ENCODE measurements at places on chromosomes 7 and 10.

GRCh38 chr7:100763556-100764140, 30.3 kb downstream of the ZAN start:
- DNase-seq = no peak

DNA sequence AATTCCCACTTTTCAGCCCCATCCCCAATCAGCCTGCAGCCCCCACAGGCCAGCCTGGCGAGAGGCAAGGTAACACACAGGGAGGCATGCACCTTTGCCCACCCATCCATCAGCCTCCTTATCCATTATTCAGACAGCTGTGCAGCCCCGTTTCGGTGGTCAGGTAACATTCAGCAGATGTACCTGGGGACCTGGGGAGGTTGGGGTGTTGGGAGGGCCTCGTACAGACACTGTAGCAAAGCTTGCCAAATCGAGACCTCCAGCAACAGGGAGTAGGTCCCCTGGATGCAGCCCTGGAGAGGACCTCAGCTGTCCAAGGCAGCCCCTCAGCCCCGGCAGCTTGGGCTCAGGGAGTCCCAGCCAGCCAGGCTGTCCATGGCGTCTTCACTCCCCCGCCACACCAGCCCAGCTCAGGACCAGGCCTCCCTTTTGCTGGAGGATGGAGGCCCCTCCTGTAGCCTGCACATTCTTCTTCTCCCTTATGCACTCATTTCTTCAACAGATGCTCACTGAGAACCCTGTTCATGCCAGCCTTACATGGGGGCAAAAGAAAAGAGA, 8.5 kb upstream of the DRGX start:
- DNase-seq = no peak

DNA sequence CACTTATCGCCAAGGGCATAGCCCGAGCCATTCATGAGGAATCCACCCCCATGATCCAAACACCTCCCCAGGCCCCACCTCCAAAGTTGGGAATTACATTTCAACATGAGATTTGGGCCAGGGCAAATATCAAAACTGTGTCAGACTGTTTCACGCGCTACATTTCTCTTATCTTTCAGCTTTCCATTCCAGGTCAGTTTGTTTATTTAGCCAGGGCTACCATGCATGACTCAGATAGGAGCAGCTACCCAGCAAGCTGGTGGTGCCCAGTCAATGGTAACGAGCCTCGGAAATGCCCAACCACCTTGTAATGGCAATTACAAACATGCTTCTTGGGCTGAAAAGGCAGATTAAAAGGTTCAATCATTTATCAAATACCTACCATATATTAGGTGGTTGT, 43.6 kb upstream of the BAMBI start:
- no peak for DNase-seq

DNA sequence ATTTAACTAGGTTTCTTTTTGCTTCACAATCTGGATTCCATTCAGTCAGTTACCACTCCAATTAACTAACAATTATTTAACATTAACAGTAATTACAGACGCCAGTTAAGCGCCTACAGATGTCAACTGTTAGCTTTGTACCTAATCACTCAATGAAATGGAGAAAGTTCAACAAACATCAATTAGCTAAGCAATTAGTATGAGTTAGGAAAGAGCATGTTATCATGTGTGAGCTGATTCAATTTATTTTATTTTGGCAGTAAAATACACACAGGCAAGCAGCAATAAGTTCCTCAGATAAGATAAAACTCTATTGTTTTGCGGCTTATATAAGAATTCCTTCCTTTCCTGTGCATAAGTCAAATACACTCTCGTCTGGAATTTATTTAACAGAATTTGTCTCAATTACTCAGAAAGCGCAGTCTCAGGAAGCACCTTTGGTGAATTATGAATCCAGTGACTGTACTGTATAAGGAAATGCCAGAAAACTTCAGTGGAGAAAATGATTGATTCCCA, 427.1 kb upstream of the GALNT17 start:
- DNase-seq = no peak

GRCh38 chr10:43362191-43362839, 9.1 kb upstream of the FXYD4 start:
- peak; percentile 96 for DNase-seq

GRCh38 chr7:79494046-79494445, 40.6 kb upstream of the MAGI2 start:
- DNase-seq = no peak

DNA sequence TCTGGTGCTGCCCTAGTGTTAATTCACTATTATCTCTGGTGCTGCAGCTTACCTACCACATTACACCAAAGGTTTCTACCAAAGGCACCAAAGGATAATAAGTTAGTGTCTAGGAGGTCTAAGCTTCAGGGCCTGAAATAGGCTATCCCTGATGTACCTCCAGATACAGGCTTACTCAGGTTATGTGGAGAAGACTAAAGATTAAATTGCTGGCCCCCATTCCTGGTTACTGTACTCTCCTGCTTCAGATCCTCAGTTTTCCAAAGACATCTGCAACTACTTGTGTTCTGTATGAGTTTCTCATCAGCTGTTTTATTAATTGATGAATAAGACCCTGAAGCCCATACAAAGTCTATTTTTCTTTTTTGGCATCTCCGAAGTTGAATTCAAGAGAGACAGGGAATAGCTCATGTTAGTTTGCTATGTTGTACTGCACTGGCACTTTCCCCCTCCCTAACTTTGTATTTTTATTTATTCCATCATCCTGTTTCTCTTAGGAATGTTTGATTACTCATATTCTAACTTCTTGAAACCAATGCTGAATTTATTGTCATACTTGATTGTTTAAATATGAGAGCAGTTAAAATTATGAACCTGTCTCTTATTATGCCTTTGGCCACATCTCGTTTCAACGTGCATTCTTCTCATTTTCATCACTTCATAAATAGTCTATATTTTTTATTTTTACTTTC, 85.9 kb downstream of the PON1 start:
- DNase-seq = no peak

GRCh38 chr7:80618096-80618495, 20.3 kb upstream of the CD36 start:
- DNase-seq = no peak

DNA sequence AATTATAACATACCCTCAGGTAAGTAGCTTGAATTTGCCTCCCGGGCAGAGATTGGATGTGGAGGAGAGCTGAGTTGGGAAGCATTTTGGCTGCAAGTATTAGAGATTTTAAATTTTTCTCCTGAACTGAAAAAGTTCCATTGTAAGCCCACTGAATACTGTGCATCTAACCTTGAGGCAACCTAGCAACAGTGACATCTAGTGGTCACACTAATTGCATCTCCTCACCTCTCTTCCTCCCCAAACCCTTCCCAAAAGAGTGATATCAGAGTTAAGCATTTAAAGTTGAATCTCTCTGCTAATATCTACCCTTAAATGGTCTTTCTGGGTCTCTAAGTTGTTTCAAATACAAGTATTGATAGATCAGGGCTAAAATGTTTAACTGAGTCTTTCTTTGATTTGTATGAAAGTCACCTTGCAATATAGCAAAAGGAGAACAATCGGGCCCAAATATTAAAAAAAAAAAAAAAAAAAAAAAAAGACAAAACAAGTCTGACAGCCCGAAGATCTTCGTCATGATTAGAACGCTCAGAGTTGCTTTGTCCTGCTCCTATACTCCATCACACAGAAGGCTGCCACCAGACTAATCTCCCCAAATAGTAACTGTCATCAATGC, 40.4 kb upstream of the DLX5 start:
- no peak for DNase-seq

DNA sequence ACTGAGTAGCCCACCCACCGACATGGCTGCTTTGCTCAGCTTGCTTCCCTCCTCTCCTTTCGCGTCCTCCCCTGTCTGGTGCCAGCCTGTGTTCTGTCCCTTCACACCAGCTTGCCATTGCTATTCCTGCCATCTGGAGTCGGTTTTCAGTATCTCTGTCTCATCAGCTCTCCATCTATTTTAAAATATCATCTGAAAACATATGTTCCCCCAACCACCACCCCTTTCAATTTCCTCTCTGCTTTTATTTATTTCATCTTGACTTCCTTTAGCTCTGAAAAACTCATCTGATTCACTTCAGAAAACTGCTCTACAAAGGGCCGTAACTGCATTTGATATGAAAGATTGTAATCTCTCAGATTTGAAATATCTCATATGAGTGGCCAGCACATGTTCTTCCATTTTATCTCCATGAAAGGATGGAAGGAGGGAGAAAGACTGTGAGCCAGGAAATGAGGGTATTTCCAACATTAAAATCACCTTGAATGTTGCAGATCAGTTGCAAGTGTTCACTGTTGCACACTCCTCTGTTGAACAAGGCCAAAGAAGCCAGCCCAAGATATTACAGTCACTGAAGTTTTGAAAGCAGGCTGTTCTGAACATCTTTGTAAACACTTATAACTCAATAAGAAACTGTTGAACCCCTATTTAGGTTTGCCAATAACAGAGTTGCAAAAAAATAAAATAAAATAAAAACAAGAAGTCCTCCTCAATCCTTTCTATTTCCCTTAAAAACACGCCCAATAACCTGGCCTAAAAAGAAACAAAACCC, 202.4 kb upstream of the NEBL start:
- no peak for DNase-seq

GRCh38 chr10:103742824-103743223, 112.6 kb downstream of the SH3PXD2A start:
- DNase-seq = no peak

- no peak for DNase-seq
Observed at GRCh38 chr10:675532-675931, 13.9 kb downstream of the DIP2C start.

DNA sequence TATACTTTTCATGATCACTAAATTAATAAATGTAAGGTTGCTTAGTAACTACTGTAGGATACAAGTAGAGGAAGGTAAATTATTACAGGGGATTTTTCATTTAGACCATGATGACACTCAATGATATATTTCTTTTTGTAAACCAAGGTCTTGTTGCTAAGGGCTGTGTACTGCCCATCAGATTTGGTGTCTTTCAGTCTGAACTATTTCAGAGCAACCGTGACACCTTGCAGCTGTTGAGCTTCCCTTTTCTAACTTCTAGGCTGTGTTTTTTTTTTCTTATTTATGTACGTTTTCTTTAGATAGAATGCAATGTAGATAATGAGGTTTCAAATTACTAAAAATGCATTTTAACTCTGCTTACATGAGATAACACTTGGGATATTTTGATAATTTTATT, 292.0 kb upstream of the MBL2 start:
- DNase-seq = no peak

GRCh38 chr10:114346176-114347031, 57.9 kb downstream of the AFAP1L2 start:
- DNase-seq = no peak

DNA sequence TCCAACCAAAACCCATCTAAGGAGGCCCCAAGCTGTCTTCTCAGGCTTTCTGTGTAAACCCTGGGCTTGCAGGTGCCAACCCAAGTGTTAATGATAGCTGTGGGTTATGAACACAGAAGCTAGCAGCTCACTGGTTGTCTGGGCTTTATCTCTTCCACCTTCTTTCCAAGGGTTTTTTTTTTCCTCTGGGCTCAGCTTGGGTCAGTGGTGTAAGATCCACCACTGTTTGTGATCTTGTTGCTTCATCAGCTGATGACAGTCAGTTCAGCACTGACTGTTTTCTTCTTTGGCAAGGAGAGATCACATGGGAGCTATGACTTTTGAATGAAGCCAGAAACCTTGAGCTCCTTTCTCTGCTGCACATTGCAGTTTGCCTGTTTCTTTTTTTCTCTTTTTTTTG, 4.6 kb downstream of the GTPBP4 start:
- DNase-seq = no peak

- no peak for DNase-seq
Observed at GRCh38 chr7:159197066-159197975, 52.7 kb upstream of the VIPR2 start.

DNA sequence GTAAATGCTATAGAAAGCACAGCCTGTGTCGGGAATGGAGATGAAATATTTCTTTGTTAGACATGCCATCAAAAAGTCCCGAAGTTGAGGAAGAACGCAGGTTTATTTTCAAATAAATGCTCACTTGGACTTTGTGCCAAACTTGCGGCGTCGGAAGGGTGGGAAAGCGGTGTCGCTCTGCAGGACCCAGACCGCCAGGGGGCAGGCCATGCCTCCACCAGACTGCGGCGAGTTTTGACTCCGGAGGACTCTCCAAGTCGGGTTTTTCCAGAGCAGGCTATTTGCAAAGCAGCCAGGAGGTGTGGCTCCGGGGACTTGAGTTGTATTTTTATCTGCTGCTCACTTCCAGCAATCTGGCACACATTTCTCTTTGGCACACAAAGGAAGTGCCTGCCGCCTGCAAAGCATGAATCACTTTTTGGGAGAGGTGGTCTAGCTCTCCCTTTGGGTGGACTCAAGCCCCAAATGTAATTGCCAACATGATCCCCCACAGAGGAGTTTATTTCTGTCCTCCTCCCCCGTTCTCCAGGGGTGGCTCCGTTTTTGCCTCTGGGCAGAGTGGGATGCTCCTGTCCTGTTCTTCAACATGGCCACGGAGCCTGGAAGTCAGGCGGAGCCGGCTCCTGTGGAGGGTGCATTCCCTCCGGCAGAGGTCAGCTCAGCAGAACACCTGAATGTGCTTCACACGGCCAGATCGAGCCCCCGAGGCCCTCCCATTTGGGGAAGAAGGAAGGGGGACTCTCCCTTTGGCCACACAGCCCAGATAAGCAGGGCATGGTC, 82.3 kb upstream of the GPR26 start:
- DNase-seq = no peak

GRCh38 chr7:50315739-50316671, 11.5 kb downstream of the IKZF1 start:
- no peak for DNase-seq

- no peak for DNase-seq
Observed at GRCh38 chr7:158650821-158651225, 53.8 kb downstream of the NCAPG2 start.

- no peak for DNase-seq
Observed at GRCh38 chr10:5665373-5666007, 905 bp downstream of the ASB13 start.

- no peak for DNase-seq
Observed at GRCh38 chr10:117652228-117653169, 110.0 kb downstream of the EMX2 start.

DNA sequence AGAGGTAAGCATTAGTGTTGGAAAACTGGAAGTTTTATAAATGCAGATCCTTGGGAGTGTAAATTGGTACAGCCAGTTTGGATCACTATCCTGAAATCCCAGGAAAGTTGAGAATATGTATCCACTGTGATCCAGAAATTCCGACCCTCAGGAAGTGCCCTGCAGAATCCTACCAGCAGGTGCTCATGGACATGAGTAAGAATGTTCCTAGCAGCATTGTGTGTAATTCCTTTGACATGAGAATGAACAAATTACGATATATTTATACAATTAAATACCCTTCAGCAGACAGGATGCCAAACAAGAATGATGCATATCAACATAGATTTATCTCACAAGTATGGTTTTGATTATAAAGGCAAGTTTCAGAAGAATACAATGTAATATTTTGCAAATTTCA, 181.6 kb downstream of the XPNPEP1 start:
- no peak for DNase-seq

GRCh38 chr7:113562801-113563200, 356.0 kb downstream of the PPP1R3A start:
- no peak for DNase-seq

- DNase-seq = no peak
Observed at GRCh38 chr7:78333530-78334425, 535.2 kb downstream of the PHTF2 start.

- no peak for DNase-seq
Observed at GRCh38 chr7:84425702-84426259, 231.2 kb upstream of the SEMA3A start.

Data from activated CD8-positive, alpha-beta memory T cell treated with anti-CD3 and anti-CD28 coated beads for 4 hours (primary cell).